CD4-positive, alpha-beta T cell treated with Interleukin-4 for 4 hours (primary cell): ENCODE measurements at places on chromosomes 2 and 18.

DNA sequence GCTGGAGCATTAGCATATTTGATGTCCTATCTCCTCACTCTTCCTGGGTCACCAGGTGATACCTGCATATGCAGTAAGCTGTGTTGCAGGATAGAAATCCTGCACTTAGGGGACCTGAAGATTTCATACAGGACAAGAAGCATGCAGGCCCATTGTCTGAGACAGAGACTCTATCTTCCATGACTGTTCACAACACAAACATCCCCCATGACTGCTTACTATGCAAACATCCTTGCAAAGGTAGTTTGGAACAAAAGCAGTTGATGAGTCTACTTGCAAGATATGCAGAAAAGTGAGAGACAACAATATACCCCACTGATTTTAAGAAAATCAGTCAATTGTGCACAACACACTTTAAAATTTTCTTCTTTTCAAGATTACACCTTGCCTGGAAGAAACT, 108.6 kb upstream of the ZEB2 start:
- no peak for DNase-seq

DNA sequence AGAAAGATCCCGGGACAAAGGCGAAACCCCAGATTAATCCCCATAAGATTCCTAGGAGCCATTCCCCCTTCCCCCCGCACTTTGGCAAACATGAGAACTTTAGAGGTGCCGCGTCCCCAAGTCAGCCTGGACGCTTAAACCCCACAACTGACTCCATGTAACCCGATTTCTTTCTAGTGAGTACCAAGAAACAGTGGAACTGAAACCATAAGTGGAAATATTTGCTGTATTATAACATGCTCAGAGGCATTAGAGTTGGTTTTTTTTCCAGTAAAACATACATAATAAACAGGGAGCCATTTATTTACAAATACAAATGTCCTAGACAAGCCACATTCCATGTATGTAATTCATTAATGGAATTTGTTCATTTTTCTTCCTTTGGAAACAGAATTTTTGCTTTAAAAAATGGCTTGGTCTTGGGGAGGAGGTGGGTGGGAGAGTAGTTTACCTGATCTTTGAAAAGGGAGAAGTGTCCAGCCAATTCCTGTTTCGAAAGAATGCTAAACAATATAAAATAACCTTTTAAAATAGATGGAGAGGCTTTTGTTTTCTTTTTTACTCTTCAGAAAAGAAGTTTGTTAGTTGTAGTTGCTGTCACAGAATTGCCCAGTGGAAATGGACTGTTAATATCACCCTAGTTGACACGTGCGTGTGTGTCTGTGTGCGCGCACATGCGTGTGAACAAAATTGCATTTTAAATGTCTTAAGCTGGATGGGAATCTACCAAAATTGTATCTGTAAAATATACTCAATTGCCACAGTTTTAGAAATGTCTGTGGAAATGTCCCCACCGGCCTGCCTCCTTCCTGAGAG, 10.6 kb downstream of the POU3F3 start:
- DNase-seq = no peak

DNA sequence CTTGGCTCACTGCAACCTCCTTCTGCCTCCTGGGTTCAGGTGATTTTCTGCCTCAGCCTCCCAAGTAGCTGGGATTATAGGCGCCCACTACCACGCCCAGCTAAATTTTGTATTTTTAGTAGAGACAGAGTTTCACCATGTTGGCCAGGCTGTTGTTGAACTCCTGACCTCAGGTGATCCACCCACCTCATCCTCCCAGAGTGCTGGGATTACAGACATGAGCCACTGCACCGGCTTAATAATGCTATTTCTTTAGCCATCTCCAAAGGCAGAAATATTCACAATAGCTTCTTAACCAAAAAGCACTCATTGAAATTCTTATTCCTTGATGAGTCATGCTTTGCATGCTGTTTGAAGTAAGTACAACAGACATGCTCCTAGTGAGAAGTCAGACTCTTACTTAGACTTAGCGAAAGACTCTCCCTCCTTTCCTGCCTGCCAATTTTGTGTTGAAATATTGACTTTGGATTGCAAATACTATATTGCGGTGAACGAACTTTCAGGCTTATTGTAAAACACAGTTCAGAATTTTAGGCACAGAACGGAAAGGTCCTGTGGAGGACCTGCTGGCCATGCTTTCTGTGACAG, 4.4 kb downstream of the ACTR3 start:
- peak; percentile 52 for DNase-seq

DNA sequence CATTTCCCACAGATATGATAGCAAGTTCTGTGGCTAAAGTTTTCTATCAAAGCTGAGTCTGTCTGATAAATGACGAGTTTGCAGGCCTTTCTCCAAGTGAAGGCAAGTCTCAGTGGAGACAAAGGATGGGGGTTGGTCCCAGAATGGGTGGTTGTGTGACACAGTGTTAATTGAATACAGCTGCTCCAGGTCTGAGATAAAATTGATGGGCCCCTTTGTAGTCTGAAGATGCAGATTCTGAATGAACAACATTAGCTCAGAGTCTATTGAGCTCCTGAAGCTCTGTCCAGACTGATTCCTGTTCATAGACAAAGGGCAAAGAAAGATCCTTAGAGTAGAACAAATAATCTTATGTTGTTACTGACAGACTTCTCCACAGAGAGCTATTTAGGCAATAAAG, 296.9 kb upstream of the CYRIA start:
- DNase-seq = no peak

DNA sequence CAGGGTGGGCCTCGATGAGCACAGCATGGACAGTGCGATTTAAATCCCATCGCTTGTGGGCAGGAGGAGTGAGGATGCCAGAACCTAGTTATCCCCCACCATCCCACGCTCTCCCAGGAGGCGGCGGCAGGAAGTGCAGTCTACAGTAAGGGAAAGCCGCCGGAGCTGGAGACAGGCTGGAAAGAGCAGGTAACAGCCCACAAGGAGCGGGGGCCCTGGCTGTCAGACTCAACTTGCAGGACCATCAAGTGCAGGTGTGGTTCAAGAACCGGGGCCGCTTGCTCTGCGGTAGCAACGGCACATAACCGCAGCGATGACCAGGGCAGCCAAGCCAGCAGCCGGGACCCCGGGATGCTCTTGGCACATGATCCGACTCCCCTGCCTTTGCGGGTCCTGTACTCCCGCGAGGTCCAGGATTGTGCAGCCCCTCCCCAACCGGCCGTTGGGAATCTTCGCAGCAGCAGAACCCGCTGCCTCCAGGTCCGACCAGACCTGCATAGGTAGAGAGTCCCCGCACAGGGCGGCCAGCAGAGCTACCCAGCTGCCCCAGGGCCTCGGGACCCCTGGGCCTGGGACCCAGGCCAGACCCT, 82.1 kb downstream of the BIN1 start:
- DNase-seq = no peak

GRCh38 chr2:110121052-110121334, 5.4 kb upstream of the MALL start:
- no peak for DNase-seq

GRCh38 chr2:222862106-222862908, 1.5 kb downstream of the ACSL3 start:
- no peak for DNase-seq

GRCh38 chr2:40470822-40471813, 19.2 kb upstream of the SLC8A1 start:
- DNase-seq = no peak

DNA sequence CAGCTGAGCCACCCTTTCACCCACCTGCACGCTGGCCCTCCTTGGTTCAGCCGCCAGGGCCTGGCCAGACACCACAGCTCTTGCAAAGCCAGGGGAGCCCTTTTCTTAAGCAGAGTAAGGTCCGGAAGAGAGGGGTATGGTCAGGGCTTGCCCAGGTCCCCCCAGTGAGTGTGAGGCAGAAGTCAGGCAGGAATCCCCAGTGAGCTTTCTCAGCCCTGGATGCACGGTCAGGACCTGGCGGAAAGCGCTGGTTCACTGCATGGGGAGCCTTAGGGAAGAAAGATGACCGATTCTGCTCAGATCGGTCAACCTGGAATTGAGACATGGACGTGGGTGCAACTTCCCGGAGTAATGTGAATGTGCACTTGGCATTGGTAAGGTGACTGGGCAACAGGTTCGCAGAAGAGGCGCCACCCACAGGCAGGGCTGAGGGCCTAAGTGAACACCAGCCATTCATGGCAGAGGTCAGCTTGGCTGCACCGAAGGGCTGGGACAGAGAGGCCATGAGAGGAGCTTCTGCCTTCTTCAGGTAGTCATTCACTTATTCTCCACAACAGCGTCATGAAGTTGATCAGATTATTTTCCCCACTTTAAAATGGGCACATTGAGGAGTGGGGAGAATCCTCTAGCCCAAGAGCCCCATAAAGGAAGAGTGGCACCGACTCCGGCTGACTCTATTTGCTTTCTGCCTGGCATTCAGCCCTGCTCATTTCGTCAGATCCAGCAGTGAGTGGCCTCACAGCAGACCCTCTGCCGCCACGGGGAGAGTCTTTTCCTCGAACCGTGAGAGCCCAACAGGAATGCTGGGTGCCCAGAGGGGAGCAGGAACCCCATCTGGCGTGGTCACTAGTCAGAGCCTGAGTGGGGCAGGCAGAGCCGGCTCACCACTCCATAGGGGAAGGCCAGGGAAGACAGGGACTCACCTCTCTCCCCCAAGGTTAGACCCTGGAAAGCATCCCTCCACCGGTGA, 35.8 kb downstream of the SCTR start:
- DNase-seq = no peak

GRCh38 chr2:153235516-153235915, 243.0 kb downstream of the RPRM start:
- DNase-seq = peak; percentile 2
